Stimulated activated CD4-positive, alpha-beta T cell treated with anti-CD3 and anti-CD28 coated beads, TNF-alpha, amount 100 ng/mL, for 48 hours (primary cell): ENCODE measurements at places on chromosomes 5 and 9.

DNA sequence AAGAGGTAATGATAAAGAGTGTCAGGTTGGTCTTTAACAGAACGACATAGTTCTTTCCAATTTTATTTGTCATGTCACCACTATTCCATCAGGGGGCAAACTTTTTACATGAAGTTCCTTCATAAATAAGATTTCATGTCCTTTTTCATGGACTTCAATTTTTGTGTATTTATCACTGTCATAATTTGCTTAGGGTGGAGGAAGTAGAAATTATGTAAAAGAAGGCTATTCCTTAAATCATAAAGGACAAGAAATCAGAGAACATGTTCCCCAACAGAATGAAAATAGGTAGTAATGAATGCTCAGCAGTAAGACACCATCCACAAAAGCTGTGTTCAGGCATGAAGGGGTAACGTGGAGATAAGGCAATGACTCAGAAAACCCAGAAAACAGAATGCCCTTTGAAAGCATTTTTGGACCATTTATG, 72.7 kb downstream of the ZFAND5 start:
- DNase-seq: no peak

DNA sequence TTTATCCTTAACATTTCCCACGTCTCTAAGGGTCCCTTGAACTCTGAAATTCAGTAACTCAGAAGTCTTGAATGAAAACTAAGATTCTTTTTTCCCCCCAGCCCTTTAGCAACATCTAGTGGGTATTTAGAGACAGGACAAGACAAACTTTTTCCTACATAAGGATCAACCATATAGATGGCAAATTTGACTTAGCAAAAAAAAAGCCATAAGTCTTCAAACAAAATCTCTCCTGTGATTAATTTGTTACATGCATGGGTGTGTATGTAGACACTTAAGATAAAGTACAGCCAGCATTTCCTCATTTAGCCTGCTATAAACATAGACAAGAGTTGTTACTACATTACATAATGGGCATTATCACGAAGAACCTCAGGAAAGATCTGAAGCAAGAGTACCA, 29.1 kb upstream of the ANKRD31 start:
- DNase-seq: no peak

GRCh38 chr9:21873540-21874221, 71.2 kb downstream of the MTAP start:
- no peak for DNase-seq

- DNase-seq: no peak
Measured at GRCh38 chr5:7330256-7330655, 65.7 kb upstream of the ADCY2 start.

- no peak for DNase-seq
Measured at GRCh38 chr5:119876522-119876921, 247.2 kb downstream of the FAM170A start.

- DNase-seq: no peak
Measured at GRCh38 chr5:75733767-75734166, 16.5 kb upstream of the POC5 start.

- DNase-seq: no peak
Measured at GRCh38 chr5:168364750-168365550, 73.5 kb downstream of the WWC1 start.

- DNase-seq: no peak
Measured at GRCh38 chr9:3875361-3876132, 349.7 kb upstream of the RFX3 start.

GRCh38 chr5:170200876-170201275, 31.9 kb upstream of the C5orf58 start:
- DNase-seq: no peak

- no peak for DNase-seq
Measured at GRCh38 chr5:72752909-72753308, 63.6 kb upstream of the TNPO1 start.

DNA sequence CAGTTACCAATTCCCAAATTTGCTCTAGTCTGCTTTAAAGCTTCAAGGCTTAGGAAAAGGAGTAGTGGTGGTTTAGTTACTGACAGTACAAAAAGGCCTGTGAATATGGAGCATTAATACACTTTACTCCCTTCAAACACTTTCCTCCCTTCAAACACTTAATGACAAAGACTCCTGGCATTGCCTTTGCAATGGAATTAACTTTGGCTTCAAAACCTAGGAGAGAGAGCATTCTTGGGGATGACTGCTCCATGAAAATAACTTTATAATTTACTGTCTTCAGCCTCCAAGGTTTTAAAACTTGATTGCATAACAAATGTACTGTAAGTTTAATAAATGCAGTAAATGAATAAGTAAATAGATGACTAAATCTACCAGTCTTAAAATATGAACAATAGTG, 185.6 kb downstream of the TRPM3 start:
- DNase-seq: no peak

DNA sequence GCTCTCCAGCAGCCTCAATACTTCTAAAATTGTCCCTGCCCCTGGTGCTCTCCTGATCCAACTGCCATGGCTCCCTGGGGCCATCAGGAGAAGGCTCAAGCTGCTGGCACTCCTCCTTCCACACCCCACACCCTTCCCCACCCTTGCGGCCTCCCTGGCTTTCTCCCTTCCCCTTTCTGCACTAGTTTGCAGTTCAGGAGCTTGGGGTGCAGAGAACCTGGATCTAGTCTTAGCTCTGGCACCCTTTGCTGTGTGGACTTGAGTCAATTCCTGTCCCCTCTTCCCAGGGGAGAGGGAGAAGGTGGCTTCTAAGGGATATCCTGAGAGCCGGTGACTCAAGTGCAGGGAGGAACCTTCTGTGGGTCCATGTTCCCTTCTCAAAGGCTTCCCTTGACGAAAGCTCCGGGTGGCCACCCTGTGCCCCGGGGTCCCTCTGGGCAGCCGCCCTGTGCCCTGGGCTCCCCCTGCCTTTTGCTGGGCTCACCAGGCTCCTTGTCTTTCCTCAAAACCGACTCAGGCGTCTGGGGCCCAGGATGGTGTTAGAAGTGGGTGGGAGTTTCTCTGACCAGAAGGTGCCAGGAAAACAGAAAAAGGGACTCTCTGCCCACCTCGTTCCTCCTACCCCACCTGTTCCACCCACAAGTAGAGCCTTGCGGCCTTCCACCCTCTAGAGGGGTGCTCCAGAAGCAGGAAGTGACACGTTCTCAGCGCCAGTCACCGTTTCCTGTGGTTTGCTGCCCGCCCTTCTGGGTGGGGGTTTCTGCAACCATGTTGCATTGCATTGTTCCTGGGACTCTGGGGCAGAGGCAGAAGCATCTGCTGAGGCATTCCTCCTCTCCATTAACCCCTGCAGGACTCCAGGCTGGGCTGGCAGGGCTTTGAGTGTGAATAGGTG, 15.0 kb downstream of the GLIPR2 start:
- DNase-seq: peak; percentile 59

GRCh38 chr5:174306345-174307030, 261.0 kb downstream of the NSG2 start:
- DNase-seq: no peak

DNA sequence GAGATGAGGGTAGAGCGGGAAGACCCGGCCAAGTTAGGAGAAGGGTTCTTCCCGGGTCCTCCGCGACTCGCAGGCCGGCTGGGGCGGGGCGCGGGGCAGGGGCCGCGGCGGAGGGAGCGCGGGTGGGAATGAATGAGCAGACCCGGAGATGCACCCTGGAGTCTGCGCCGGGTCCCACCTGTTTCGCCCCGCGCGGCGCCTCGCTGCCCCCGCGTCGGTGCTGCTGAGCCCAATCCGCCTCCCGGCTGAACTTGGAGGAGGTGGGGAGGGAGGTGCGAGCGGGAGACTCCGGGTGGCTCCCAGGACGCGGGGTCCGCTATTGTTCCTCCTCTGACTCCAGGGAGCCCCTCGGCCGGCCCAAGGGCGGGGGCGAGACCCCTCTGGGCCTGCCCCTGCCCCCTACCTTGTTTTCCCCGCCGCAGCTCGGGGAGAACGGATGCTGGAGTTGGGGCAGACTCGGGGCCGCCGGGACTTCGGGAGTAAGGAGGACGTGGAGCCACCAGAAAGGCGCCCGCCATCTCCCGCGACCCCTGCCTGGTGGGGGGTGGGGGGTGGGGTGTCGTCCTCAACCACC, 659 bp downstream of the RAI14 start:
- DNase-seq: no peak

DNA sequence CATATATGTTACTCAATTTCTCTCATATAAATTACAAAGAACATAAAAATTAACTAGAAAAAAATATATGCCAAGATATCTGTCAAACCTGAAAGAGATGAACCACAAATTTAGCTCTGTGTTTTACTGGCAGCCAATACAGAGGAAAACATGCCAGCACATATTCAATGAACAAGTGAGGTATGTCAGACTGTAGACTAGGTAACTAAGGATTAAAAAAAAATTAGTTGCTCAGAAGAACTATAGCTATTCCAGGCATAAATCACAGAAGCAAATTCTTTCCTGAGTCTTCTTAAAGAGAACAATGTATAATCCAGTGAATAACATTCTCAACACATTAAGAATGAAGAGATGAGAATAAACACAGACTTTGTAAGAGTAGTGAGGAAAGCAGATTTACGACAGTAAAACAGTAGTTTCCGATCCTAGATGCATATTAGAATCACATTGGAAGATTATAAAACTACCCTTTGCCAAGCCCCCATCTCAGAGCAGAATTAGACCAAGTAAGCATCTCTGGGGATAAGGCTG, 20.6 kb upstream of the CAAP1 start:
- DNase-seq: no peak

DNA sequence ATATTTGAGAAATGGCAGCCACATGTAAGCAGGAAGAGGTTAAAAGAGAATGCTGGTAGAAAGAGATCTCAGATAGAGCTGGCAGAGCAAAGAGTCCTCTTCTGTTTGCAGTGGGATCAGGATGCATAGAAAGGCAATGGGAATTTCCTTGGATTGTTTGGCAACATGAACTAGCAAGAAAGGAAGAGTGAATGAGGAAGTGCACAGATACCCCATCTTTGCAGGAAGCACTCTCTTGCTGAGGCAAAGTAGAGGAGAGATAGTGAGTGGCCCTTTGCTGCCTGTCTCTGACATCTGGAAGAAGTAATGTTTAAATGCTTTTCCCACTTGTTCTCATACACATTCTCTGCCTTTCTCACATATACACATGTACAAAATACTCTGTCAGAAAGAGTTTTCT, 14.5 kb downstream of the FKTN start:
- DNase-seq: no peak

- no peak for DNase-seq
Measured at GRCh38 chr5:115337882-115338281, 41.4 kb upstream of the CCDC112 start.

- DNase-seq: no peak
Measured at GRCh38 chr5:6483880-6484382, 35.3 kb downstream of the UBE2QL1 start.

- no peak for DNase-seq
Measured at GRCh38 chr5:176334031-176334770, 27.4 kb downstream of the KIAA1191 start.

DNA sequence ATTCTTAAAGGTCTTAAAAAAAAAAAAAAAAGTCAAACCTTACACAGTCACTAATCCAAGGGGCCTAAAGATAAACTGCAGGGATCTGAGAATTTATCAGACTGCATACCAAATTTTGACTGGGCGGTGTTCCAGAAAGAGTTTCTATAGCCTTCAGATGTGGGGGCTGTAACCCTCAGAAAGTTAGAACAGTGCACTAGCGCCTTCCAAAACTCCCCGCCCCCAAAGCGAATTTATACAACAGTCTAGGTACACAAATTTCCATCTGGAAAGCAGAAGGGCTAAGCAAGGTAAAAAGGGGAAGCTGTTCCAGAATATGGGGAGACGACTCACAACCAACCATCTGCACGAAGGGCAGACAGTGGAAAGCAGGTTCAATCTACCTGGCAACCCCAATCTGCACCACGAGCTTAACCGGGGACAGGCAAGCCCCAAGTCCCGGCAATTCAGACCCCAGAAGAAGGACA, 813 bp downstream of the ERMP1 start:
- DNase-seq: no peak

DNA sequence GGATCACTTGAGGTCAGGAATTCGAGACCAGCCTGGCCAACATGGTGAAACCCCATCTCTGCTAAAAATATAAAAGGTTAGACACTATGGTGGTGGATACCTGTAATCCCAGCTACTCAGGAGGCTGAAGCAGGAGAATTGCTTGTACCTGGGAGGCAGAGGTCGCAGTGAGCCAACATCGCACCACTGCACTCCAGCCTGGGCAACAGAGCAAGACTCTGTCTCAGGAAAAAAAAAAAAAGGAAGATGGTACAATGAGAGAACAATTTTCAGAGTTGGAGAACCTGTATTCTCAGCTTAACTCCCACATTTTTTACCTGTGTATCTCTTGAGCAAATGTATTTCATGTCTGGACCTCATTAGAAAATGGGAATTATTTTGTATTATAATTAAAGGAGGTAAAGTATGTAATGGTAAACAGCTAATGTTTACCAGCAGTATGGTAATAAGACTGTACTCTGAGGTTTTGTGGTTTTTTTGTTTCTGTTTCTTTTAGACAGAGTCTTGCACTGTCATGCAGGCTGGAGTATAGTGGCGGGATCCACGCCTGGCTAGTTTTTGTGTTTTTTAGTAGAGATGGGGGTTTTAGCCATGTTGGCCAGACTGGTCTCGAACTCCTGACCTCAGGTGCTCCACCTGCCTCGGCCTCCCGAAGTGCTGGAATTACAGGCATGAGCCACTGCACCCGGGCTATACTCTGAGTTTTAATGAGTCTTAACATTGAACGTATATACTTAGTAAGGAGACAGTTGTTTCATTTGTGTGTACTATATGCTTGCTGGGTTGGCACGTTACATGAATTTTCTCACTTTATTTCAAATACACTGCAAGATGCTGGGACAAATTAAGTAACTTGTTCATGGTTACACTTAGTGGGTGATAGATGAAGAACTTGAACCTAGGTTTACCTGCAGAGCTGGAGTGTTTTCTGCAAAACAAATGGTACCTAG, 16.2 kb downstream of the UHRF2 start:
- no peak for DNase-seq

DNA sequence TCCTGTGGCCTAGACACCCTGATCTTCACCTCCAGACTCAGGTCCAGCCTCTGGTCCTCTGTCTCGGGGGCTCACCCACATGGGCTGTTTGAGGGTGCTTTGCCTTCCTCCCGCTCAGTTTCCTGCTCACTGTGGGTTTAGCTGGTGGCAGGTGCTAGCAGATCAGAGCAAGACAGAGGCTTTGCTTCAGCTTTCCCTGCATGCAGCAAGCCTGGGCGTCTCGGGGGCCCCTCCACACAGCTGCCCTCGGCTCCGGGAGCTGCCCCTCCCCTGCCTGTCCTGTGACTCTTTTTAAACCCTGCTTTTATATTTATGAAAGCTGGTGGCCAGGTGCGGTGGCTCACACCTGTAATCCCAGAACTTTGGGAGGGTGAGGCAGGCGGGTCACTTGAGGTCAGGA, 14.6 kb downstream of the MRPL36 start:
- no peak for DNase-seq

GRCh38 chr9:19108038-19108437, 5.3 kb upstream of the HAUS6 start:
- DNase-seq: no peak
